Activated naive CD4-positive, alpha-beta T cell treated with anti-CD3 and anti-CD28 coated beads, Interleukin-2, amount 50 U/mL, for 16 hours (primary cell): ENCODE measurements at places on chromosomes 7 and 10.

DNA sequence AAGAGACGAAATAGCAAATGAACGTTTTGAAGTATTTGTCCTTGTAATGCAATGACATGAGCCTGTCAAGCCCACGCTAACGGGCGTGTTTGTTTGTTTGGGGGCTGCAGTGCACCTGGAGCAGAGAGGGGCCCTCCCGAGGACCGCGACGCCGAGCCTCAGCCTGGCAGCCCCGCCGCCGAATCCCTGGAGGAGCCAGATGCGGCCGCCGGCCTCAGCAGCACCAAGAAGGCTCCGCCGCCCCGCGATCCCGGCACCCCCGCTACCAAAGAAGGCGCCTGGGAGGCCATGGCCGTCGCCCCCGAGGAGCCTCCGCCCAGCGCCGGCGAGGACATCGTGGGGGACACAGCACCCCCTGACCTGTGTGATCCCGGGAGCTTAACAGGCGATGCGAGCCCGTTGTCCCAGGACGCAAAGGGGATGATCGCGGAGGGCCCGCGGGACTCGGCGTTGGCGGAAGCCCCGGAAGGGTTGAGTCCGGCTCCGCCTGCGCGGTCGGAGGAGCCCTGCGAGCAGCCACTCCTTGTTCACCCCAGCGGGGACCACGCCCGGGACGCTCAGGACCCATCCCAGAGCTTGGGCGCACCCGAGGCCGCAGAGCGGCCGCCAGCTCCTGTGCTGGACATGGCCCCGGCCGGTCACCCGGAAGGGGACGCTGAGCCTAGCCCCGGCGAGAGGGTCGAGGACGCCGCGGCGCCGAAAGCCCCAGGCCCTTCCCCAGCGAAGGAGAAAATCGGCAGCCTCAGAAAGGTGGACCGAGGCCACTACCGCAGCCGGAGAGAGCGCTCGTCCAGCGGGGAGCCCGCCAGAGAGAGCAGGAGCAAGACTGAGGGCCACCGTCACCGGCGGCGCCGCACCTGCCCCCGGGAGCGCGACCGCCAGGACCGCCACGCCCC, 118.5 kb downstream of the CYTH3 start:
- DNase-seq = no peak

- DNase-seq = no peak
These were observed 70.0 kb downstream of the SEMA3C start for GRCh38 chr7:80848841-80849240.

DNA sequence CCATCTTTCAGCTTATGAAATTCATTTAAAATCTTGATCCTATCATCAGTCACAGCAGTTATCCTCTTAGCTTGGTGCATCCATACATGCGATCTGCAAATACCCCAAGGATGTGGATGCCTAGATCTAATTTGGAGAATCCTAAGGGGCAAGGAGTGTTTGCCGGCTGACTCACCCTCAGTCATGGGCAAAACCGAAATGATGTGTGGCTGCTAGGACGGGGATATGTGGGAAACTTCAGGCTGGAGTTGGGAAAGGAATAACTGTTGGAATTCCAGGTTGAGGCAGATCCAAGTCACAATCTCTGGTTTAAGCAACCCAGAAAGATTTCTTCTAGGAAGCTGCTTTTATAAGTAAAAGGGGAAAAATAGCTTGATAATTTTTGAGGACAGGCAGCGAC, 19.7 kb upstream of the GOT1 start:
- DNase-seq = no peak

- no peak for DNase-seq
These were observed 69.3 kb downstream of the OSBPL3 start for GRCh38 chr7:24910551-24911212.

DNA sequence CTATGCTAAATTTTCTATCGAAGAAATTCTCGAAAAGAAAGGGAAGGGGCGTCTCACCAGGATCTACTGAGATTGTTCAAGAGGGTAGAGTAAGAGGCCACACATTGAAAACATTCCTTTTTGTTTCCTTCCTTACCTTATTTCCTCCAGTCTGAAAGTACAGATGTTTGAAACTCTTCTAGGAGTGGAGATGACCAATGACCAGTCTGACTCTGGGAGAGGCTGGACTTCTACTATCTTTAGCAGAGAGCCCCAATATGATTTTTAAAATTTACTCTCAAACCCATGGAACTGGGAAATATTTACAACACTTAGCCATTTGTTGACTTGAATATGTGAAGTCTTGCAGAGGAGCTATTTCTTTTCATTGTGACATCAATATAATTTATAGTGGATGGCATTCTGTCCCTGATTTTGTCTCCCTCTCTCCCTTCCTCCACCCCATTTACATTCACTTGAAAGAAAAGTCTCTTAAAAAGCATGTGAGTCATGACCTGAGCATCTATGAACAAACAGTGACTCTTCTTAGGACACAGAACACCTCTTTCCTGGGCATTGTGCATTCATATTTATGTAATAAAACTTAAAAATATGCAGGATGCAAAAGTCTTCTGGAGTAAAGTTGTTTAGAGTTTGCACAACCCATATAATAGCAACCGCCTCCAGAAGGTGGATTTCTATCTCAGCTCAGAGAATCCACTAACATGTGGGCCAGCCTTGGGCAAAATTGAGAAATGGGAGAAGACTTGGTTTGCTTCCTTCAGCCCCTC, 31.2 kb upstream of the BMPER start:
- DNase-seq = no peak

- DNase-seq = no peak
These were observed 51.2 kb upstream of the SORCS3 start for GRCh38 chr10:104589871-104590270.

GRCh38 chr7:69677054-69677852, 79.0 kb downstream of the AUTS2 start:
- no peak for DNase-seq

DNA sequence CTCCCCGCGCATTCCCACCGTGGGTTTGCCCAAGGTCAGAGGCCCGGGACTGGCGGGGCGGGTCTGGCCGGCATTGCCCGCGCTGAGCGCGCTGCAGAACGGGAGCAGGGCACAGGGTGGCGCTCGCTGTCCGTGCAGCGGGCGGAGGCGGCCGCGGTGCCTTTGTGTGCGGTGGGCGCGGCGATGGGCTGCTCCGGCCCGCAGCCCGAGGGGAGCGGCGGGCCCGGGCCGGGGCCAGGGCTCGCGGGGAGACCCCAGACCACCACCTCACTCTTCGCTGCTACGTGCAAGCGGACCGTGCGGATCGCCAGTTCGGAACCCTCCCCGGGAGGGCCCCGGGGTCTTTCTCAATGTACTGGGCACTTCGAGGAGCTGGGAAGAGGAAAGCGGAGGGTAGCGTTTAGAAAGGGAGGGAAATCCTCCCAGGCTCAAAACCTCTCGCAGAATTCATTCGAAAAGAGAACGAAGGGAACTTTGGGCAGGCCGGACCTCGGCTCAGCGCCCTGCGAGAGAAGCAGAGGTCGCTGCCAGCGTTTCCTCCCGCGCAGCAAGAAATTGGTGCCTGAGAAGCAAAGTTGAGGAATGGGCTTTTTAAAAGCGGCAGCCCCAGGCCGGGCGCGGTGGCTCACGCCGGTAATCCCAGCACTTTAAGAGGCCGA, 8.5 kb downstream of the SP8 start:
- DNase-seq = no peak

GRCh38 chr7:56105508-56105907, 768 bp downstream of the CHCHD2 start:
- DNase-seq = no peak

- DNase-seq = no peak
These were observed 23.1 kb downstream of the ZNF467 start for GRCh38 chr7:149750122-149750845.

DNA sequence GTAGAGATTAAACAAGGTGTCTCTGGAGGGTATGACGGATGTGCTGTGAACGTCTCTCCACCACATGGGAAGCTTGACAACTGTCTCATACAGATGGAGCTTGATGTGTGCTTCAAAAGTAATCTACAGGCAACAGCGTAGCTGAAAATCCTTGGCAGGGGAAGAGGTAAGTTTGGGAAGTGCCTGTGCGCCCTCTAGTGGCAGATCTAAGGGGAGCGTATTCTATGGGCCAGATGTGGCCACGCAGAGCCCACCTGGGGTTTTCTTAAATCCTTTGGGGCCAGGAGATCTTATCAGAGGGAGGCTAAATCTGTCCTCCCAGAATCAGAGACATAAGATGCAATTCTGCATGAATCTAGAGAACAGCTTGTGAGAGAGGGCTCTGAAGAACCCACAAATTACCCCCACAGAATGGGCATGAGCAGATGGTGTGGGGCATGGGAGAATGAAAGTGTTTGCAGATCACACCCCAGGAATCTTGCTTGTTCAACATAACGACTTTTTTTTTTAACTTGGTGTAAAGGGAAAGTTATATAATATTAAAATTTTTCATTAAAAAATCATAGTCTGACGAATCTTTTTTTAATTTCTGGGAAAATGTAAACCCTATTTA, 91.2 kb upstream of the MPP7 start:
- peak; percentile 59 for DNase-seq

DNA sequence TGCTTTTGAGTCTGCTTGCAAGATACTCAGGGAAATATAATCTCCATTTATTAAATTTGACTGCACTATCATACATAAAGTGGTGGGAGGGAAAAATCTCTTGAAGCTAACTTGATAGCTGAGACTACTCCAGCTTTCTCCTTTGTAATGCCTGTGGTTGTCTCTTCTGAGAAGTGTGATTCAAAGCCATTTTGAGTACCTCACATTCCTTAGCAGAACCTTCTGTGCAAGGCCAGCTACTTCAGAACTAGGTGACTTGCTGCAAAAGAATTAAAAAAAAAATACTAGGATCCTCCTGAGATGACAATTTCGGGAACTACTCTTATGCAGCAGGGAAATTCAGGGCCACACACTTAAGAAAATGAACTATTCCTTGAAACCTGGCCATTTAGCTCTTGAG, 294.8 kb downstream of the MDFIC start:
- no peak for DNase-seq

- no peak for DNase-seq
These were observed 492.4 kb upstream of the SORCS1 start for GRCh38 chr10:107656932-107657331.
